ENCODE measurements at places on chromosomes 3 and 15.

GRCh38 chr3:172102123-172102882 is 62.9 kb downstream of the FNDC3B start:
- no peak for DNase-seq

GRCh38 chr3:176734146-176734545 is 463.1 kb downstream of the TBL1XR1 start:
- no peak for DNase-seq

DNA sequence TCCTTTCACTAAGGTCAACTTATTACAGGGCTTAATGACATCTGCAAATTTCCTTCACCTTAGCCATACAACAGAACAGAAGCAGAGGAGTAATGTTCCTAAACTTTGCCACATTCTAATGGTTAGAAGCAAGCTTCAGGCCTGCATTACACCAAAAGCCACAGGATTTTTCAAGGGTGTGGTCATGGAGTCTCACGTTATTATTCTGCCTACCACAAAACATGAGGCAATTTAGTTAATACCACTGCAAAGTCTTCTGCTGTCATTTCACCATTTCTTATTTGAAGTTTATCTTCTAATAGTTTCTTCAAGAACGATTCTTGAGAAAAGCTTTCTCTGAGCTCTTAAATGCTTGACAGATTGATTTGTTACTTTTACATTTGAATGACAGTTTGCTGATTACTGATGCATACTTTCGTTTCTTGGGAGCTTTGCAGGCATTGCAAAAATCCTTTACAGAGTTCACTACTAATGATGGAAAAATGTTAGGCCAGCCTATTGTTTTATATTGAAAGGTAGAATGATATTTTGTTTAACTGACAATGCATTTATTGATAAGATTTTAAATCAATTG is 1257.1 kb downstream of the NSUN3 start:
- DNase-seq, result no peak

- no peak for DNase-seq
Measured at GRCh38 chr3:42024591-42025351, 62.9 kb upstream of the ULK4 start.

- no peak for DNase-seq
Measured at GRCh38 chr15:34984889-34985630, 3.0 kb downstream of the ZNF770 start.

DNA sequence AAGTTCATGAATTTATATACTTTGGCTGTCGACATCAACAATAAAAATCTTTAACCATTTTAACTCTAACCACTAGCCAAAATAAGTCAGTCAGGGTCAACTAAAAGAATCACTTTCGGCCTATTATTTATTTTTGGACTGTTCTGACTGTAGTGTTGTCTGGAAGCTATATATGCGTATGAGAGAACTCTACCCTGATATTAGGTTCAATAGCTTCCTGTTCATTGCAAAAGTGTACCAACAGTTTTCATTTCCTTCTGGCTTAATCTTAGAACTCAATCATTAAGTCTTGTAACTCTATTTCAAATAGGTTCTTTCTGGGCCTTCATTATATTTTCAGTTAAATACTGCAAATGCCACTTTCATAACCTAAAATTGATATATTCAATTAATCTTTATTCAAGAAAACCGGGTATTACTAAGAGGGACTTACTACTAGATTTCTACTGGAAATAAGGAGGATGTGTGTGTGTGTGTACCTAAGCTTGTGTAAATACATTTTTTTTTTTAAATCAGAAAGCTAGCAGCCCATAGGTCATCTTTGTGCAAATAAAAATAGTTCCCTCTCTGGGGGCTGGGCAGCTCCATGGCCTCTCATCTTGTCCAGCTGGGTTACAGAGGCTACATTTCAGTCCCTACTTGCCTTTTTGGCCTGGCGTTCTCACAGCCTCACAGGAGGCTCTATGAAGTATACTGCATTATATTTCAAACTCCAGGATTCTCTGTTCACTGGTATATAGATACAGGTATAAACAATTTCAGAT is 5.8 kb downstream of the SERPINI2 start:
- DNase-seq, result no peak

- DNase-seq, result no peak
Measured at GRCh38 chr3:157132341-157132740, 27.6 kb downstream of the CCNL1 start.
